Bone marrow (tissue), 2 donors: ENCODE measurements at places on chromosomes 16 and 17.

- no peak for DNase-seq
Measured at GRCh38 chr16:84446596-84447392, 57.7 kb downstream of the MEAK7 start.

GRCh38 chr17:3574231-3574630, 16.6 kb upstream of the TRPV3 start:
- DNase-seq: no peak

- DNase-seq: peak; percentile 69
Measured at GRCh38 chr17:58153046-58153445, 4.9 kb downstream of the OR4D1 start.

DNA sequence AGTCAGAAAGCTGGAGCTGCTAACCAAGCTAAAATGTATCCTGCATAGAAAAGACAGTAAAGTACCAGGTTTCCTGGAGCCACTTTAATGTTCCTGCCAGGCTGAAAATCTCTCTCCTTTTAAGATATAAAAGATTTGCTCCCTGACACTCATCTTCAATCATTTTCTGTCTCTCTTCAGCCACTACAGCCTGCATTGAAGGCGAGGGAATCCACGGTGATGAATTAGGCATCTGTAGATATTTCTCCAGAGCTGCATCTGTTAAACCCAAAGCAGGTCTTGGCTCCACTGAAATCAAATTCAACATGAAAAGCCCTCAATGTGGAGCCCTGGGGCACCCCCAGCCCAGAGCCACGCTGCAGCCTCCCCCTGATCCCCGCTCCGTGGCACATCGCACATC, 94.7 kb upstream of the CRHR1 start:
- DNase-seq: no peak
